ENCODE measurements at places on chromosomes 11 and 22.

DNA sequence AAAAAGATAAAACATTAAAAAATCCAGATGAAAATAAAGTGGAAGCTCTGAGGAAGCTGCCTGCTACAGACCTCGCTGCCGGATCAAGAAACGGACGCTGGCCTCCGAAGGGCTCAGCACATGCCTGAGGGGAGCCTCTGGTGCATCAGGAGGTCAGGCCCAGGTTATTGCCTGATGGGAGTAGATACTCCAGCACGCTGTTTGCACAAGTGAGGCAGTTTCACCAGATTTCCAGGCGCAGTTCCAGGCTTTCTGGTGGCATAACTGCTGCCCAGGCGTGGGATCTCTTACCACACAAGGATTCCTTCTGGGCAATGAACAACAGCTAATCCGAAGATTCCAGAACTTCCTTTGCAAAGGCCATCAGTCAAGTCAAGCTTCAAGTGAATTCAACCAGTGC is 154.2 kb downstream of the MPPED1 start:
- no peak for DNase-seq

DNA sequence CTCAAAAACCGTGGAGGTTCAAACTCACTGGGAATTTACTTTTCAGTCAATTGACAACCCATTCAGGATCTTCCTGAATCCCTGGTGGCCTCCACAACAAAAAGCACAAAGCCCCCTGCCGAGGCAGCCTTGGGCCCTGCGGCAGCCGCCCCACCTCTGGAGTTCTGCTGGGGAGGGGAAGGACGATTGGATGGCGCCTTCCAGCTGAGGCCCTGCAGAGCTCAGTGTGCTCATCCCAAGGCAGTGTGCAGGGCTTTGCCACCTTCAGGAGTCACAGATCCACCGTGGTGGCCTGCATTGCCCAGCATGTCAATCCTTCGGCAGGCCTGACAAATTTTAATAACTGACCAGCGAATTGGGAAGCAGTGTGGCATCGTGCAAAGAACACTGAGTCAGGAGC is 7.4 kb downstream of the ZFTA start:
- DNase-seq: no peak

- DNase-seq: no peak
Observed at GRCh38 chr22:38401336-38402084, 53.5 kb downstream of the KCNJ4 start.

DNA sequence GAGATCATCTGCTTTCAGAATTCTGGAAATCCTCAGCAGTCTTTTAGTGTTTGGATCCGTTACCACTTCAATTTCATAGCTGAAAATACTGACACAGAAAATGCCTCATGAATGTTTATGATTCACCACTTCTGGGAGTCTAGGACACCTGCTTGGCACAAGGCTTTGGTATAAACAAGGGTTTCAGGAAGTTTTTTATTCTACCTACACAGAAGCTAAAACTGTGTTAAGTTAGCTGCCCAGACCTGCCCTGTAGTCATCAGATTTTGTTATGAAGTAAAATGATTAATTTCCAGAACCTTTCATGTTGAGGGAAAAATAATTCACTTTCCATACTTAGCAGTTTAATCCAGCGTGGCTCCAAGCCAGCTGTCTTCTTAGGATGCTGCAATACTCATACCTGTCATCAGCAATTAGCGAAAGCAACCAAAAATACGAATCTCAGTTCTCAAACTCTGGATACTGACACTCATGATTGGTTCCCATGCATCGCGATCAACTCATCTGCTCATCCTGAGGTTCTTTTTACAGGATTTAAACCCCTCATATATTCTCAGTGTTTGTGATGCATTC is 458.5 kb upstream of the CCDC90B start:
- DNase-seq: no peak

- peak; percentile 60 for DNase-seq
Observed at GRCh38 chr11:119169282-119169719, 776 bp downstream of the NLRX1 start.

DNA sequence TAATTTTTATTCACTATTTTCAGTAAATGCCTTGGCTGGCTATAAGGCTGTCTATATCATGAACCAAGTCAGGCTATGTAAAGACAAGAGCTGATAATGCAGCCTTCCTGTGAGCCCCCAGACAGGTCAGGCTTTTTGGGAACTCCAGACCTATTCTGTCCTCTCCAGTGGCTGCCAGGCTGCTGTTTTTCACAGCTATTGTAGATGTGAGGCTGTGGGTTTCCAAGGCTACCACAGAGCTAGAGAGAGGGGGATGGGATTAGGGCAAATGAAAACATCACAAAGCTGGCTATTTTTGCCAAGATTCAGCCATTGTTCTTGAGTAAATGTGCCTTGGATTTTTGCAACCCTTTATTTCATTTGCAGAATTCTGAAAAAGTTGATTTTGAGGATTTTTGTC is 55.7 kb upstream of the SORL1-AS1 start:
- DNase-seq: no peak

DNA sequence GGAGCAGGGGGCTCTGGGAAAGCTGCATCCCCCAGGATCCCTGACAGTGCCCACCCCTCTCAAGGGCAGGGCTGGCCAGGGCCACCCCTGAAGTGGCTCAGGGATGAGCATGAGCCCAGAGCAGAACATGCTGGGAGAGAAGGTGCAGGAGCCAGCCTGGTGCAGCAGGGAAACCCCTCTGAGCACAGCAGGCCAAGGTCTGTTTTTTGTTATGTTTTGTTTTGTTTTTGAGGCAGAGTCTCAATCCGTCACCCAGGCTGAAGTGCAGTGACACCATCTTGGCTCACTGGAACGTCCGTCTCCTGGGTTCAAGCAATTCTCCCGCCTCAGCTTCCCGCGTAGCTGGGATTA is 792 bp upstream of the SBF1 start:
- DNase-seq: no peak

Measured in uterus (tissue), 4 donors.